ENCODE measurements at places on chromosomes 12 and 14. TPM values are rescaled to one million over a fixed set of nuclear protein-coding genes. Genes with fewer than 3 reads are reported as not detected.

DNA sequence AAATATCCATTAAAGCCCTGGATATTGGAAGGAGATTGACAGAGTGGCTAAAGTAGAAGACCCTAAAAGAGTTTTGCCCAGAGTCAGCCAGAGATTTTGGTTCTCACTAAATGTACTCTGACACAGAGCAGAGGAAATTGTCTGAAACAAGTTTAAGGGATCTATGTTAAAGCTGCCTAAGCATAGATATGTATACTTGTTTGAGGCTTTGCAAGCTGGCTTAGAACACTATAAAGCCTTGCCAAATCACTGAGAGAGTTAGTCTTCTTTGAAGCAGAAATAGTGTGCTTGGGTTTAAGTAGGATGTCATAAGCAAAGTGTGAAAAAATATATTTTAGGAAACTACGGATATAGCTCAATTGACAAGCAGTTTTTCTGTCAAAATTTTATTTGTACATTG lies 653.5 kb downstream of the FSCB start:
- DNase-seq, result no peak

- no peak for DNase-seq
Observed at GRCh38 chr14:47300796-47301195, 374.6 kb downstream of the MDGA2 start.

DNA sequence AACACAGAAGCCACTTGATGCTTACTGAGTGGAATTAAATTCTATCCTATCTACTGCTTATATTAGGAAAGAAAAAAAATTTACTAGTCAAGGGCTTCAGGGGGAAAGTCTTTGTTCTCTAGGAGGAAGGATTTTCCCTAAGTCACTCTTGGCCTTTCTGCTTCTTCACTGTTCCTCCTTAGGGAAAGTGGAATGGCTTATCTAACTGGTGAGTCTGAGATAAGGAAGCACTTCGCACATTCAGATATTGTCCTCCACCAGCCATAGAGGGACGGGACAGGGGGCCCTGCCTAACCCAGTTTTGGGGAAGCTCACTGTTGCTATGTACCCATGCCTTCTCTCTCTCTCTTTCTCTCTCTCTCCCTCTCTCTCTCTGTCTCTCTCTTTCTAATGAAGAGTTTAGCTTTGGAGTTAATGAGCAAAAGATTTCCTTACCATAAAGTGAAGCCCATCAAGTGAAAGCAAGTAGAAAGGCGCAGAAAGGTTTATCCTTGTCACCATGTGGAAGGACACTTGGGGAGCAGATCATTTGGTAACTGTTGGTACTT lies 450.6 kb downstream of the ZFP36L1 start:
- no peak for DNase-seq

The SSPN gene
- 64.4 TPM for total RNA-seq

- no peak for DNase-seq
Observed at GRCh38 chr14:72786378-72787350, 107.2 kb downstream of the DPF3 start.

DNA sequence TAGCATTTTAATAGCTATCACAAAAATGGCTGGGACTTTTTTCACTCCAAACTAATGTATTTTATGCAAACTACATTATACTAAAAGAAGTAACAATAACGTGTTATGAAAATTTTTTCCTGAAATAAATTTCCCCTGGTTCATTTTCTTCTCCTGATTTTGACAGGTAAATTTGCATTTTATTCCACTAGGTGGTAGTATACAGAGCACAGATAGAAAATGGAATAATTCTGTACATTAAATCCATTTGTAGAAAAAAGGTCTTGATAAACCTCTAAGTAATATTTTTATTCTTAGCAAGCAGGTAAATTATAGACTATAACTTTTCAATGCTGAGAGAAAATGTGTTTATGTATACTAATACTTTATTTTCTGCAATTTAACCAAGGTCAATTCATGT lies 96.5 kb downstream of the BCAT1 start:
- no peak for DNase-seq

Data from mucosa of gallbladder (tissue), 1 donor.